ENCODE measurements at places on chromosomes 1 and 21.

DNA sequence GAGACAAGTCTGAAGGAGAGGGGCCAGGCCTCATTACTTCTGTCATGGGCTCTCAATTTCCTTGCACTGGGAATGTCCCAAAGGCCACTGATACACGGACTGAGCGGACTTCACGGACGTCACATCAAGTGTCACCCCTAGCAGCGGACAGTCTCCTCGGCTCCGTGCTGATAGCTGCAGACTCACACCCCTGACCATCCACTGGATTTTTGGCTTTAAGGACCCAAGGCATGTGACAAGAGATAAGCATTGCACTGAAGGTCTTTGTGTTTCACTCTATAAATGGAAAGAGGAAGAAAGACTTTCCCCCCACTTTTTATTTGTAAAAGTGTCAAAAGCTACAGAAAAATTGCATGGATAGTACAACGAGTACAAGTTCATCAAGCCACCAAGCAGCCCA, 200.4 kb upstream of the FGGY start:
- DNase-seq, result no peak

- DNase-seq, result no peak
Observed at GRCh38 chr1:220084460-220084859, 5.1 kb downstream of the BPNT1 start.

DNA sequence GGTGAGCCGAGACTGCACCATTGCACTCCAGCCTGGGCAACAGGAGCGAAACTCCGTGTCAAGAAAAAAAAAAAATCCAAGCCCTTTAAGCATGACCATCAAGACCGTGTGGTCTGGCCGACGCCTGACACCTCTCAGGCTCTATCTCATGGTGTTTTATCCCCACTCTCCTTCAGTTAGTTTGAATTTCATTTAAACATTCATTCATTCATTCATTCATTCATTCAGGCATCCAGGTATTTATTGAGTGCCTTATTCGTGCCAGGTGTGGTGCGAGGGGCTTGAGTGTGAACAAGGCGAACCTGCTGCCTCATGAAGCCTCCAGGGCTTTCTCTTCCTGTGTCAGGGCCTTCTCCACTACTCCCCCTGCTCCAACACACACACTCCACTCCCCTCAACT, 22.6 kb upstream of the OPRD1 start:
- no peak for DNase-seq

DNA sequence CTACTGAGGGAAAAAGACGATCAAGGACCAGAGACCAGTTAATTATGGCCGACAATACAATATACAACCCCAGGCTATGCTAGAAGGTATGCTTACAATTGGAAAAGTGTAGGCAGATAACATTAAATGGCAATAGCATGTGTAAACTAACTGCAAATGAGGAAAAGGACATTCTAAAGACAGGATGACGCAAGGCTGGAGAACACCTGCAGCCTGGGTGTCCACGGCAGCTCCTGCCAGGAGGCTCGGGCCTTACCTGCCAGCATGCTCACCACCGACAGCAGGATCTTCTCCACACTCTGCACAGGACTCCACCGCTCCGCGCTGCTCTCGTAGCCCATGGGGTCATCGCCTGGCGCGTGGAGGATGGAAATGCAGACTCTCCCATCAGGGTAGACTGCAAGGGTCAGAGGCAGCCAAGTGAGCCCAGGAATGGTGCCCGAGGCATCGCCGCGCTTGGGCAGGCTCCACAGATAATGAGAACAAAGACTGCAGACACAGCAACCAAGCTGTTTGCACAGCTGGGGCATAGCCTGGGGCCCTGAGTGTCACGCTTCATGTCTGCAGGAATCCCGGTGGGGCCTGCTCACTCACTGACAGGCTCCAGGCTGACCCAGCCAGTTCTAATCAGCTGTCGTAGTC, 28.2 kb downstream of the UBE2G2 start:
- no peak for DNase-seq

GRCh38 chr1:56105397-56105796, 474.0 kb downstream of the PLPP3 start:
- no peak for DNase-seq

GRCh38 chr1:155052439-155053395, 1.6 kb downstream of the ADAM15 start:
- DNase-seq, result no peak

DNA sequence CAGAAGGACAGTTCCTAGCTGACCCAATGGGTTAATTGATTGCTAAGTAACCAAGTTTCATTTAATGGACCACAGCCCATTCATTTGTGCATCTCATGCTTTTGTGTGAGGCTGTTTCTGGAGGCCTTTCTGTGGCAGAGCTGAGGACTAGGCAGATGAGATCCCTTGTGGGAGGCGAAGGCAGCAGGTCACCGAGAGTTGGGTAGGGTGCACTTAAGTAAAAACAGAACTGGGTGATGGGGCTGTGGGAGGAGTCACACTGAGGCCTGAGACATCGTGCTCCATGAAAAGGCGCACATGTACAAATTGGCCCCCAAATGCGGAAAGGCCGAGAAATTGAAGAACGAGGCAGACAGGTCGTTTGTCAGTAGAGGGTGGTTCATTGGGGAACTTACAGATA, 60.9 kb downstream of the S100B start:
- no peak for DNase-seq

GRCh38 chr1:231013391-231014015, 26.6 kb downstream of the FAM89A start:
- DNase-seq, result no peak

- DNase-seq, result no peak
Observed at GRCh38 chr1:30706528-30706927, 16.9 kb downstream of the MATN1 start.

DNA sequence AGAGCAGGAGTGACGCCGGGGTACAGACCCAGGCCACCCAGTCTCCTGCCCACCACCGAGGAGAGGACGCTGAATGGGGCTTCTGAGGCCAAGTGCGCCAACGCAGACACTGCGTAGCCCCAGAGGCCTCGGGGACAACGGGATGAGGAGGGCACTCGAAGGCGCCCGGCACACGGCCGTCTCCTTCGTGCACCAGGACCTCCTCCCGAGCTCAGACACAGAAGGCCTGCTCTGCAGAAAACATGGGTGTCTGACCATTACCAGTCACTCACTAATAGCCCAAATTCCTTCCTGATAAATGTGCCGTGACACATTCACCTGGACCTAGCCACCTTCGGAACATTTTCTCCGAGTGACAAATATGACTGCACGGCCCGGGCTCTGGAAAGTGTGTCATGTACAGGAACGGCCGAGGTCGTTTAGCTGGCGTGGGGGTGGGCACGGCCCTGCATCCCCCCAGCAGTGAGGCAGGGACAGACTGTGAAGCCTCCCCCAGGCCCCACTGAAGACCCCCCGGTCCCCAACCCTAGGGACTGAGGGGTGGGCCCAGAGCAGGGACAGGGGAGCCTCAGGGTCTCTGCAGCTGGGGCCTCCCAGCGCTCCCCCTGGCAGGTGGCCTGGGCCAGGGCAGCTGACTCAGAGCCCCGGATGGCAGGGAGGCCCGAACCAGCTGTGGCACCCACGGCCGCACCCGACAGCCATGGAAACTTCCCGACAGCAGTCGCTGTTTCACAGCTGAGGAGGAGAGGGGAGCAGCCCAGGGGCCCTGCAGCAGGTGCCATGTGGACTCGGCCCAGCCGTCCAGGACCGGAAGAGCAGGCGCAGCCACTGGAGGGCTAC, 16.7 kb upstream of the COL6A2 start:
- peak; percentile 27 for DNase-seq

- DNase-seq, result no peak
Observed at GRCh38 chr1:76266762-76267161, 192.2 kb downstream of the ST6GALNAC3 start.

DNA sequence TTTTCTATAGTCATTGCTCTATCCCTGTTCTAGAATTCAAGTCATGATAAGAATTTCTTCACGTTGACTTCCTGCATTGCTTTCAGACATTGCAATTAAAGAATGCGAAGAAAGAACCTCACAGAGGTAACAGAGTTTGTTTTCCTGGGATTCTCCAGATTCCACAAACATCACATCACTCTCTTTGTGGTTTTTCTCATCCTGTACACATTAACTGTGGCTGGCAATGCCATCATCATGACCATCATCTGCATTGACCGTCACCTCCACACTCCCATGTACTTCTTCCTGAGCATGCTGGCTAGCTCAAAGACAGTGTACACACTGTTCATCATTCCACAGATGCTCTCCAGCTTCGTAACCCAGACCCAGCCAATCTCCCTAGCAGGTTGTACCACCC, 10.6 kb downstream of the APCS start:
- no peak for DNase-seq

DNA sequence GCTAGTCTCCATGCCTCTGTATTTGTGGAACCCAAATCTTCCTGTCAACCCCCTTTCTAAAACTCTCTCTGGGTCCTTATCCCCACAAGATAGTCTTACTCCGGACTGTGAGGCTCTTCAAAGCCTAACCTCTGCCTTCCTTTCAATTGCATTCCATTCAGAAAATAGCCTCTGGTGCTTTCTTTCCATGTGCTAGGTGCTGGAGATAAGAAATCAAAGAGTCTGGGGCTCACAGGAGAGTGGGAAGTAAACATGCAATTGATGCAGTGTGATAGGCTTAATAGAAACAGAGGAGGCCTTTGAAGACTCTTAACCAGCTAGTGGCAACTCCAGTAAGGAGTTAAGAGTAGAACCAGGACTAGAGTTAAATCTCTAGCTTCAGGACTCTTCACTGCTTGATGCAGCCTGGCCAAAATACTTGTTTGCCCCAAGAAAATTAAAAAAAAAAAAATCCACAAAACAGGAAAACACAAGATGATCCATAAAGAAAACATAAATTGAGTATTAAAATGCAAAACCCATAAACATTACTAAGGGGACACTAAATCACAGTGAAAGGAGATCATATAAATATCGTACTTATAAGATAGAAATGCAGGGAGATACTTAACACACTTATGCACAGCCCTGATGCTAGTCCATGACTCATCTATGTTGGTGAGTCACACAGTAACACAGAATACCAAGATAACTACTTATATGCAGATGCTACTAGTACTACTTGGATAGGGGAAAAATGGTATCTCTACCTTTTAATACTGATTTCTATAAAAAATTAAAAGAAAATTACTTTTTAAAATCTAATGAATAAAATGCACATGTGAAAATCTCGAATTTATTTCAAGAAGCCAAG, 341.5 kb downstream of the KCNH1 start:
- DNase-seq, result no peak

- no peak for DNase-seq
Observed at GRCh38 chr1:109396871-109397580, 692 bp downstream of the SORT1 start.

- DNase-seq, result no peak
Observed at GRCh38 chr1:31763671-31764311, 349 bp downstream of the ADGRB2 start.

- no peak for DNase-seq
Observed at GRCh38 chr21:35226328-35226727, 177.2 kb upstream of the RUNX1 start.
